Activated CD4-positive, alpha-beta T cell treated with anti-CD3 and anti-CD28 coated beads, Interleukin-2, amount 50 U/mL, for 16 hours (primary cell): ENCODE measurements at places on chromosomes 1 and 21.

GRCh38 chr1:156815961-156816422, 656 bp downstream of the SH2D2A start:
- DNase-seq: no peak

- DNase-seq: no peak
Measured at GRCh38 chr1:152473887-152474537, 36.6 kb upstream of the LCE5A start.

DNA sequence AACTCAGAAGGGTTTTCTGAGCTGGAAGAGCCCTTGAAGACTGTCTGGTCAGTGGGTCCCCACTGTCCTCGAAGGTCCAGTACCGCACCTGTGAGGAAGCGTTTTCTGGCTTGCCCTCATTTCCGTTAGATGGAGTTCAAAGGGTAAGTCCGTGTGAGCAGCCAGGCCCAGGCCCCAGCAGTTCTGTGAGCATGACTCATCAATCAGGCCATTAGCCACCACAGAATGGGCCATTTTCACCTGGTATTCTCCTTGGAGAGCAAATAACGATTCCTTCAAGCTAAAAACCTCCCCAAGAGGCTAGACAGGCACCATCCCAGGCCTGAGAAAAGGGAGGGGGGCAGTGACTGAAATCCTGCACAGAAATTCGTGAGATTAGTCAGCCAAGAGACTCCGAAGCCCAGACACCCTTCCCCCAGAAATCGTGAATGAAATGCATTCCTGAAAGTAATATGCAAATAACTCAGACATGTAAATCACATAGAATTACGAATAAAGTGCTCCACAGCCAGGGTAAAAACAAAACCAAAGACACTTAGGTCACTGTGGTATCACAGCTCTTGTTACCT, 66.0 kb downstream of the BCAR3 start:
- DNase-seq: peak; percentile 90

DNA sequence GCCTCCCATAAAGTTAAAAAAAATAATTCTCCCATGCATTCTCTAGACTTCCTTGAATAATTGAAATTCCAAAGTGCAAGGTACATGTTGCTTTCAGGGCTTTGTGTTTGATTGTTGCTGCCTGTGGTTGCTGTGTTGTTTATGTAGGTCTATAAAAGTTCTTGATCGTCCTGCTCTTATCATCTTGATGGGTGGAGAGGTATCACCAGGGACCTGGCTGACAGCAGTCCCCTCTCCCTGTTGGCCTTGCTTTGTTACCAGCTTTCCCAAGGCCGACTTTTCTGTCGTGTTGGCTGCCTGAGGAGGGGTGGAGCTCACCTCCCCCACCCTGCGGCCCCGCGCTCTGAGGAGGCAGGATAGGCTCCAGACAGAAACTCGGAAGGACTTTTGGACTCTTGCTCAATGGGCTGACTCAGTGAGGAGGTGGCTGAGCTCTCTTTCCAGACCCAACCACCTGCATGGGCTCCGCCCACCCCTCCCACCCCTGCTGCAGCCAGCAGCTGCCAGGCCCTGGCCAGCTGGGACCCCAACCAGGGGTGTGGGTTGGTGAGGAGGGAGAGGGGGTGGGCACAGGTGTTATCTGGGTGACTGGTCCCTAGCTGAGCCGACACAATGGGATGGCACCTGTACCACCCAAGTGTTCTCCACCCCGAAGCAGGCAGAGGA, 2.0 kb downstream of the INAVA start:
- no peak for DNase-seq

GRCh38 chr1:201653233-201653632, 114.3 kb downstream of the NAV1 start:
- DNase-seq: no peak
